ENCODE measurements at places on chromosomes 1 and 21.
A peak's percentile ranks its signal among the peaks of the same experiment; 100 is the strongest.

DNA sequence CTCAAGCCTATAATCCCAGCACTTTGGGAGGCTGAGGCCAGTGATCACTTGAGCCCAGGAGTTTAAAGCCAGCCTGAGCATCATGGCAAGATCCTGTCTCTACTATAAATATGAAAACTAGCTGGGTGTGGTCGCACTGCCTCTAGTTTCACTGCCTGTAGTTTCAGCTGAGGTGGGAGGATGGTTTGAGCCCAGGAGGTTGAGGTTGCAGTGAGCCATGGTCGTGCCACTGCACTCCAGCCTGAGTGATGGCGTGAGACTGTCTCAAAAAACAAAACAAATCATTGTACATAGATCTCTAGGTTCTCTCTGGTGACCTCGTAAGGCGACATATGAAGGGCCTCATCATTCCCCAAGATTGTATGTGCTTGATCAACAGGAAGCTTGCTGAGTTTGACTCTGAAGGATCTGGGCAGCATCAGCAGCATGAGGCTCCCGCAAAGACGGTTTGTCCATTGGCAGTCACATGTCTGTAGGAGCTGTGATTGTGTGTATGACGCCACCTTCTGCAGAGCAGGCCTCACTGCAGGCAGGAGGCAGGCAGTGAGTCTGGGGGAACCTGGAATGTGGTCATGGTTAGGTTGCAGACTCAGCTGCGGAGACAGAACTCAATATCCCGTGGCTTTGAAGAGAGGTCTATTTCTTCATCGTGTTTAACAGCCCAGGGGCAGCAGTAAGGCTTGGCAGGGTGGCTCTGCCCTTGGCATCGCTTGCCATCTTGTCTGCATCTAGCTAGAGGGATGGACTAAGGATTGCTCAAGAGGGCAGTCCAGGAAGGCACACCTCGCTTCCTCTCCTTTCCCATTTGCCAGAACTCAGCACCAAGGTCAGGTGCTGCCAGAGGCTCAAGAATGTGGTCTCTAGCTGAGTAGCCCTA, 14.0 kb downstream of the ATP5PO start:
- no peaks in the 10 kb centered on the region for H3K27me3 ChIP-seq
- H3K4me1 ChIP-seq: peaks cover 8% of the 10 kb centered on the region
- peak; percentile 26 for DNase-seq
- no peak overlapping the region for H3K4me3 ChIP-seq

DNA sequence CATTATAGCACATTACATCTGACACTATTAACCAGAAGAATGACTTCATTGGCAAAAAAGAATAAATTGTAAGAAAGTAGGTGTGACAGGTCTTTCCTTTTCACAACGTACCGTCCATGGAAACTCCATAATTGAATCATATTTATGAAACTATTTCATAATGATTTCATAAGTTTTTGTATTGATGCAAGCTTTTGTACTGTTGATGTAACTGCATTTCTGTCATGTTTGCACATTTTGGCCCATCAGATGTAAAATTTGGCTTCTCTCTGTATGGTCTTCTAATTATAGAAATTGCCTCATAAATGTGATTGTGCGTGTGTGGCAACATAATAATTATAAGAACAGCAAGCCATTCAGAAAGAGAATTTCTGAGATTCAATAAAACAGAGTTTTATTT, 180.7 kb upstream of the ZNHIT6 start:
- H3K4me1 ChIP-seq: no peaks in the 10 kb centered on the region
- H3K4me3 ChIP-seq: no peak overlapping the region
- peaks cover 3% of the 10 kb centered on the region for H3K27me3 ChIP-seq
- DNase-seq: no peak
- no peaks in the 10 kb centered on the region for H3K36me3 ChIP-seq

DNA sequence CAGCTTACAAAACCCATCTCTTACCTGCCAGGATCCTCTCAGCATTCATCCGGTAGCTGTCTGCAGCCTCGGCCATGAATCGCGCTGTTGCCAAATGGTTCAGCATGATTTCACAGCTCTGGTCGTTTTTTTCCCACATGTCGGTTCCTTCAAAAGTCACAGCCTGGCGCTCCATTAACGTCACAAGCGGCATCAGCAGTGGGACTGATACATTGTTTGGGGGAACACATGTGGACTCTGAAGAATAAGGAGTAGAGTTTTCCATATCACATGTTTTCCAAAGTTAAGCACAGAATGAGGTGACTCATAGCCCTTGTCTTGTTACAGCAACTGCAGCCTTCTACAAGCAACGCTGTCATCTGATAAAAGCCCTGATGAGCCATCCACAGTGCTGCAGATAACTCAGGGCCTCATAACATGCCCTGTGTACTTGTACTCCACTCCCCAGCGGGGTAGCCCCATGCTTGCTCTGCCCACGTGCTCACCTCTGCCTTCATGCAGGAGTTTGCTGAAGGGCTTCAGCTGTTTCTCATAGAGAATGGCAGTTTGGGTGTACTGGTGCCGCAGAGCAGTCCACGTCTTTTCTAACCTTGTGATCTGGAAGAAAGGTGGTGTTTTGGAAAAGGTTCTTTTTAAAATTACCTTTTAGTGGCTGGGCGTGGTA, 114.2 kb downstream of the BCAR3 start:
- no peaks in the 10 kb centered on the region for H3K4me1 ChIP-seq
- no peaks in the 10 kb centered on the region for H3K27me3 ChIP-seq
- no peak overlapping the region for H3K27ac ChIP-seq

- peak; percentile 23 for DNase-seq
- no peaks in the 10 kb centered on the region for H3K27me3 ChIP-seq
- peak overlapping the region; percentile 86 for H3K27ac ChIP-seq
- H3K36me3 ChIP-seq: peaks cover 27% of the 10 kb centered on the region
- peaks cover 41% of the 10 kb centered on the region for H3K4me1 ChIP-seq
Observed at GRCh38 chr1:78651241-78651640, 1.6 kb downstream of the IFI44 start.

DNA sequence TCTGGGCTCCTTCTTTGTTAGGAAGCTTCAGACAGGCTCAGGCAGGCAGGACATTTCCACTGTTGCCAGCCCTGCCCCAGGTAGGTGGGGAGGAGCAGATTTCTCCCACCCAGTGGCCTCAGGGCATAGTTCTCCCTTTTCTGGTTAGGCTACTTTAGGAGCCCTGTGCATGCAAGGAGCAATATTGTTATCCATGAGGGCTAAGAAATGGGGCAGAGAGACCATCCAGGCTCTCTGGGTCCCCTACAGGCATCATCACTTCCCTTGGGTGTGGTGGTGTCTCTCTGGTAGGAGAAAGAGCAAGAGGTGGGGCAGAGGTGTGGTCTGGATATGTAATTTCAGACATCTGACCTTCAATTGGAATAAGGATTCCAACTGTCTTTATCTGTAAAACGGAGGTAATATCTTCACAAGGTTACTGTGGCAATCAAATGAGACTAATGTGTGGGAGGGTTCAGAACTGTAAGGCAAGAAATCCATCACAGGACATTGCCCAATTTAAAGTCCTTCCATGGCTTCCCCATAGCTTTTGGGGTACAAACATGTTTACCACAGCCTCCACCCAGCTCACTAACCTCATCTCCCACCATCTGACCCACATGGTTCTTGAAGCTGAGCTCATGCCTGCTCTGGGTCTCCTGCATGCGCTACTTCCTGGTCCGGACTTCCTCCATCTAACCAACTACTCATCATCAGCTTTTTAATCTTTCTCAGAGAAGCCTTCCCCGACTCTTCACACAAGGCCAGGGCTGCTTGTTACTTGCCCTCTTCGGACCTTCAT, 26.1 kb downstream of the PCAT6 start:
- H3K27ac ChIP-seq: peak overlapping the region; percentile 27
- no peak for DNase-seq
- H3K4me1 ChIP-seq: peaks cover 43% of the 10 kb centered on the region
- H3K36me3 ChIP-seq: no peaks in the 10 kb centered on the region

GRCh38 chr1:67801903-67802302, 31.4 kb downstream of the GNG12 start:
- no peaks in the 10 kb centered on the region for H3K4me1 ChIP-seq
- no peak for DNase-seq
- no peaks in the 10 kb centered on the region for H3K36me3 ChIP-seq
- peaks cover 40% of the 10 kb centered on the region for H3K27me3 ChIP-seq
- H3K4me3 ChIP-seq: no peak overlapping the region

GRCh38 chr1:3543076-3544039, 68.0 kb downstream of the MEGF6 start:
- H3K36me3 ChIP-seq: no peaks in the 10 kb centered on the region
- no peak overlapping the region for H3K27ac ChIP-seq
- H3K4me1 ChIP-seq: no peaks in the 10 kb centered on the region
- H3K4me3 ChIP-seq: no peak overlapping the region
- DNase-seq: no peak

DNA sequence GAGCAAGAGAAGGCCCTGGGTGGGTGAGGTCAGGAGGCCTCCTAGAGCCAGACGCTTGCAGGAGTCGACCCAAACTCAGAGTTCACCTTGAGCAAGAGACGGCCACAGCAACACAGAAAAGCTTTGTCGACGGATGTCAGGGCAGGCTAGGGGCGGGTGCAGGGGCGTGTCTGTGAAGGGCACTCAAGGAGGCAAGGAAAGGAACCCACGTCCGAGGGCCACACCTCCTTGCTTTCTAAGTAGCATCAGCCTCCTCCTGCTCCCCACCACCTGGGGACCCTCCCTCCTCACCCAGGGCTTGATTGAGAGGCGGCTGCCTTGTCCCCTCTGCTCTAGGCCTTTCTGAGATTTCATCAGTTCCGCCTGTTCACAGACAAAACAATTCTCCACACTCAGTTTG, 92.1 kb downstream of the OMA1 start:
- no peak for DNase-seq
- no peak overlapping the region for H3K4me3 ChIP-seq
- no peaks in the 10 kb centered on the region for H3K27me3 ChIP-seq
- no peak overlapping the region for H3K27ac ChIP-seq
- H3K36me3 ChIP-seq: no peaks in the 10 kb centered on the region

DNA sequence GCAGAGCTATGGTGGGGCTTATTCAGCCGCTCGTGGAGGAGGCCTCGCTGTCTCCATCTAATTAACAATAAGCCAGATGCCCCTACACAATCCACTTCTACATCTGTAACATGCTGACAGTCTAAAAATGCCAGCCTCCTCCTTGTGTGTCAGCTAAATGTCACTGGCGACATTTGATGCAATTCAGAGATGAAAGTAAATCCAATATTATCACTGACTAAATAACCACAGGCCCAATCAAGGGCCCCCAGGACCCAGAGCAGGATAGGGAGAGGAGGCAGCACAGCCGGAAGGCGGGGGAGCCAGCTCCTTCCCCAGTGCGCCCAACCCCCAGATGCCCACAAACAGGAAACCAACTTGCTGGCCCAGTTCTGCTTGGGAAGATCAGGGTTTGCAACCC, 76.6 kb downstream of the DMRTA2 start:
- H3K27me3 ChIP-seq: peaks cover 26% of the 10 kb centered on the region
- H3K4me3 ChIP-seq: no peak overlapping the region
- peaks cover 2% of the 10 kb centered on the region for H3K4me1 ChIP-seq
- H3K27ac ChIP-seq: no peak overlapping the region

DNA sequence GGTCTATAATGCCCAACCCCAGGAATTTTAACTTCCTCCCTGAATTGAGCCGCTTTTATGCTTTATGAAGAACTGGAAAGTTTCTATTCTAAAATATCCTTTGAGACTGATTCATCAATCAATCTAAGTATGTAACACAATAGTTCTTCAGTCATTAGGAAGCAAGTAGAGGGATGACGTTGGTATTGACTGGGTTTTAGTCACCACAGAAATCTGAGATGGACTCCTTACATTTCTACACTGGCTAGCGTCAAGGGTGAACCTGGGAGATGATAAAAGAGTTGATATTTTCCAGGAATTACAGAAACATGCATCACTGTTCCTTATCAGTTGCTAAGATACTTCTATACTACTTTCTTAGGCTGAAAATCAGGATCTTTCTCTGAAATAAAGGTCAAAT, 308.0 kb downstream of the HMCN1 start:
- no peaks in the 10 kb centered on the region for H3K4me1 ChIP-seq
- no peak overlapping the region for H3K27ac ChIP-seq
- no peaks in the 10 kb centered on the region for H3K27me3 ChIP-seq
- no peak for DNase-seq
- no peak overlapping the region for H3K4me3 ChIP-seq

DNA sequence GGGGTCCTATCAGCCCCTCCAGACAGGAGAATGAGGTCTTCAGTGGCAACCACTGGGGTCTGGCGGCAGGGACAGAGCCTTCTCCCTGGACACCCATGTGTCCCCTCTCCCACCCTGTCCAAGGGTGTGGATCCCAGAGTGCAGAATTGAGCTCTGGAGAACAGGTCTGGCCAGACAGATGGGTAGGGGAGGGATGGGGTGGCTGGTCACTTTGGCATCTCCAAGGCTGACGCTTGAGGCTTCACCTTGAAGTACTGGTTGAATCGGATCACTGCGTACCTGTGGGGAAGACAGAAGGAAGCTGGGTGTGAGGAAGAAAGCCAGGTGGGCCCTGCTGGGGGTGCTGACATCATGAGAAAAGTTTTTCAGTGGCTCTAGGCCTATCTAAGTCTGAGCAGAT, 19.9 kb downstream of the ETNK2 start:
- no peak overlapping the region for H3K4me3 ChIP-seq
- peaks cover 5% of the 10 kb centered on the region for H3K4me1 ChIP-seq
- no peak for DNase-seq
- no peak overlapping the region for H3K27ac ChIP-seq
- no peaks in the 10 kb centered on the region for H3K36me3 ChIP-seq
- H3K27me3 ChIP-seq: no peaks in the 10 kb centered on the region

DNA sequence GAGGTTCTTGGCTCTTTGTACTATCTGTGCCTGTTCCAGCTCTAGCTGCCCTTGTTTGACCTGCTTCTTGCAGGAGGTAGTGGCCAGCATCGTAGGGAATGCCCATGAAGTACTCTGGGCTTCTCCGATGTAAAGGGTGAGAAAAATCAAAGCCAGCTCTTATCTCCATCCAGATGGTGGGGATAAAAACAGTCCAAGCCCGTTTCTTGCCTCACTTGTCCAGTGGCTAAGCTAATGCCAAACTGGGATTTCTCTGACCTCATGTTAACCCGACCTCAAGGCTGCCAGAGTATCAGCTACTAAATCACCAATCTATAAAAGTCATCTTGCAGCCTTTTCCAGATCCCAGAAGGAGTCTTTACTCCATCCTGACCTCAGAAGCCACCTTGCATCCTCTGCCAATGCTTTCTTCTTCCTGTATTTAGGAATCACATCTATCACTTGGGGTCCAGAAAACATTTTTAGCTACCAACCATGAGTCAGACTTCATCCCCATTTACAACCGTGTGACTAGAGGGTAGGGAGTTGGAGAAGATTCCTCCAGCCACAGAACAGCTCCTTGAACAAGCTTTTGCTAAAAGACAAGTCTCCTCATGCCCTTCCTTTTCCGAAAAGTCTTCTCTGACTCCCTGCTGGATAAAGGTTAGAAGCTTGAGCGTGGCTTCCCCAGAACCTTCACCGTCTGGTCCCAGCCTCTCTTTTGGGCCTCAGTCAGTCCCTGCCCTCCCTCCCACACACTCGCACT, 35.9 kb downstream of the KCNC4 start:
- H3K27me3 ChIP-seq: no peaks in the 10 kb centered on the region
- DNase-seq: no peak
- H3K36me3 ChIP-seq: no peaks in the 10 kb centered on the region
- no peak overlapping the region for H3K27ac ChIP-seq

Data from activated CD8-positive, alpha-beta T cell treated with anti-CD3 and anti-CD28 coated beads for 36 hours (primary cell).